ENCODE measurements at places on chromosomes 4 and X.

GRCh38 chr4:20172070-20172760, 79.5 kb upstream of the SLIT2 start:
- DNase-seq, result peak; percentile 37

- no peak for DNase-seq
Observed at GRCh38 chr4:52010986-52011385, 9.2 kb downstream of the LRRC66 start.

- DNase-seq, result no peak
Observed at GRCh38 chrX:42952621-42953020, 174.7 kb upstream of the PPP1R2C start.

GRCh38 chr4:7765666-7766065, 174.0 kb downstream of the AFAP1 start:
- DNase-seq, result no peak

DNA sequence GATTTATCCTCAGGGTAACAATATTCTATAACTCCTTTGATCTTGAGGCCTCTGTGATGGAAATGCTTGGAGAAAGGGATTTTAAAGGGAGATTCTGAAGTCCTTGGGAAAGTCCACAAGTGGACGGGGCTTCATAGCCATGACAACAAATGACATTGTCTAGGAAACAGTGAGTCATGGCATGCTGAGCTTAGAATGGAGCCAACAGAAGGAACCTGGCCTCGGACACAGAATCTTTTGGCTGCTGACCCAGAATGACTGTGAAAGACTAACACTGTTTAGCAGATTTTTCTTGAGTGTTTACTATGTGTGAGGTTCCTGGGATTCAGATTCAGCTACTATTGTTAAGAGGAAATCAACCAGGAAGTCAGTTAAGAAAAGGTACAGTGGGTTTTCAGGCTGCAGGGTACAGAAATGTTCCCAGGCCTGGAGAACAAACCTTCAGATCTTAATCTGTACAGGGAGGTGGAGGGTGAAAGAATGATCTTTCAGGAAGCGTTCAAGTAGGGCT, 18.1 kb upstream of the CXCL2 start:
- DNase-seq, result peak; percentile 97

DNA sequence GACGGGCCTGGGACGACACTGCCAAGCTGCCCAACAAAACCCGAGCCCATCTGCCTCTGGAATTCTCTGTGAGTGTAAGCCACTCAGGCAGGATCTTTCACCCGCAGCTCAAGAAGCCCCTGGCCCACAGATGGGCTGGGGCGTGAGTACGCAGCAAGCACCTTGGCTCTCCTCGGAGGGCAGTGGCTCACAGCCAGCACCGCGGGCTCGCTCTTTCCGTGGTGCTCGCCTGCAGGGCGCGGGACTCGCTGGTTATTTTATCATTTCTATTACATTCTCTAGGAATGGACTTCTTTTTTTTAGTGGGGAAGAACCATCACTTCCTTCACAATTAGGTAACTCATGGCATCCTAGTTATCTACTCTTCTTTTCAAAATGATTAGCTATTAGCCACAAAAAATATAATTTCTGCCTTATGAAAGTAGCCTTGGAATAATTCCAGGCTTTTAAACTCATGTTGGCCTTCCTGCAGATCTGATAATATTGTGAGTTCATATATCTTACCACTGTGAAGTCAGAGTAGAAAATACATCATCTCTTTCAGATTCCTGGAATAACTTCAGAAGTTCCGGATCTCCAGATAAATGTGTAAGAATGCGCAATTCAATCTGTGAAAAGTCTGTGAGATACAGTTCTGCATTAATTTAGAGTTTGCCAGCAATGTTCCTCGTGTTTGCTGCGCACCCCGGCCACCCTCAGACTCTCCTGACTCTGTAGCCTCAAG, 68.6 kb downstream of the NAT8L start:
- DNase-seq, result no peak

- no peak for DNase-seq
Observed at GRCh38 chr4:116499-116898, 7.8 kb upstream of the ZNF718 start.

GRCh38 chr4:16157609-16158503, 68.4 kb downstream of the TAPT1 start:
- DNase-seq, result no peak

DNA sequence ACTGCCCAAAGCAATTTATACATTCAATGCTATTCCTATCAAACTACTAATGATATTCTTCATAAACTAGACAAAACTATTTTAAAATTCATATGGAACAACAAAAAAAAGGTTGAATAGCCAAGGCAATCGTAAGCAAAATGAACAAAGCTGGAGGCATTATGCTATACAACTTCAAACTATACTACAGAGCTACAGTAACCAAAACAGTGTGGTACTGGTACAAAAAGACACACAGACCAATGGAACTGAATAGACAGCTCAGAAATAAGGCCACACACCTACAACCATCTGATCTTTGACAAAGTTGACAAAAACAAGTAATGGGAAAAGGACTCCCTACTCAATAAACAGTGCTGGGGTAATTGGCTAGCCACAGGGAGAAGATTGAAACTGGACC, 67.0 kb downstream of the FGF16 start:
- no peak for DNase-seq

GRCh38 chr4:180587379-180587778, 1655.8 kb upstream of the TENM3 start:
- no peak for DNase-seq

GRCh38 chr4:182250446-182250845, 7.2 kb downstream of the TENM3 start:
- DNase-seq, result no peak

DNA sequence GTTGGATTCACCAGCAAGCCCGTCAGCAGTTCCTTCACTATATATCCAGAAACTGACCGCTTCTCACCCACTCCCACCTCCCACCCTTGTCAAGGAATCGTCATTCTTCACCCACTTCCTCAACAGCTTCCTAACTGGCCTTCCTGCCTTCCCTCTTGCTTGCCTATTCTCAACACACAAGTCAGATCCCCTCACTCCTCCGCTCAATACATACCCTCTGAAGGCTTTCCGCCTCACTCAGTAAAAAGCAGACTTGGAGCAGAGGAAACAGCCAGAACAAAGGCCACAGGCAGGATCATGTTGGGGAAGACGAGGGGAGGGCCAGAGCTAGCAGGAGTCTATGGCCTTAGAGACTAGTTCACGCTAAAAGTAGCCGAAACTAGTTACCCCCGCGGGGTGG, 23.7 kb downstream of the RWDD4 start:
- no peak for DNase-seq

DNA sequence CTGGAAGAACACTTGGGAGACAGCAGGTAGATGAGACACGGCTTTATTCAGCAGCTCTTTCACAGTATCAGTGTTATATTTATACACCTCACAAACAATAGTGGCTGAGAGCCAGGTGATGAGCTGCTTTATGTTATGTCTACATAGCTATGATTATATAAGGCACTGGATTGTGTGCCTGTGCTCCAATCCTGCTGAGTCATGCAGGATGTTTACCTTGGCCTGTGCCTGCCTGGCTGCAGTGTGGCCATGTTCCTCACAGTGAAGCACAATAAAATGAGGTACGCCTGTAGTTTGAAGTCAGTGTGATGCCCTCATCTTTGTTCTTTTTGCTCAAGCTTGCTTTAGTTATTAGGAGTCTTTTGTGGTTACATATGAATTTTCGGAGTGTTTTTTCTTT, 31.3 kb downstream of the CXCL13 start:
- peak; percentile 42 for DNase-seq

DNA sequence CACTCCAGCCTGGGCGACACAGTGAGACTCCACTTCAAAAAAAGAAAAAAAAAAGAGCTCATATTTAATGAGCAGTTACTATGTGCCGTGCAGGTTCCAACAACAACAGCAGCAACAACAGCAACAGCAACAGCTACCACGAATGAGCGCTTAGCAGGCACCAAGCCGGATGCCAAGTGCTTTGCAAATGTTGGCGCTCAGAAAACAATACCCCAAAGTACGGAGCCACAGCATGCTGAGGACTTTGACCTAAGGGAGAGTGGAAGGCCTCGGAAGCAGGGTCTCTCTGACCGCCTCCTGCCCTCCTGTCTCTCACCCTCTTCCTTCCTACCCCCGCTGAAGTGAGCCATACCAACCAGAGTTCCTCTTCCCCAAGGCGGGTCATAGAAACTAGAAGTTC, 102.2 kb upstream of the AFAP1 start:
- no peak for DNase-seq

DNA sequence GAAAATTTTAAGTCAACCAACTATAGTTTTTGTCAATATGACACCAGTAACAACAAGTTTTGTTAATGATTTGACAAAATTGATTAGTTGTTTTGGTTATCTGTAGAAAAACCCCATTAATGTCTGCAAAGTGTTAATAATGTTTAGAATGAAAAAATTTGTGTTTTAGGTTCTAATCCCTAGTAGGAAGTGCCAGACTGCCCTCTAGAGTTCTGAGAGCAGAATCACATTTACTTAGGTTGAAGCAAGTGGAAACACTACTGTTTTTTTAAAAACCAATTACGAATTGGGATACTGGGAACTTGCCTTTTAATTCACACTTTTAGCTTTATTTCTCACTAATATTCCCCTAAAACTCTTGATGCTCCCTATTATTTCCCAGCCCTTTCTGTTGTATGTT, 101.1 kb upstream of the CYLC1 start:
- no peak for DNase-seq

- DNase-seq, result peak; percentile 38
Observed at GRCh38 chr4:74206088-74206825, 48.3 kb downstream of the MTHFD2L start.

DNA sequence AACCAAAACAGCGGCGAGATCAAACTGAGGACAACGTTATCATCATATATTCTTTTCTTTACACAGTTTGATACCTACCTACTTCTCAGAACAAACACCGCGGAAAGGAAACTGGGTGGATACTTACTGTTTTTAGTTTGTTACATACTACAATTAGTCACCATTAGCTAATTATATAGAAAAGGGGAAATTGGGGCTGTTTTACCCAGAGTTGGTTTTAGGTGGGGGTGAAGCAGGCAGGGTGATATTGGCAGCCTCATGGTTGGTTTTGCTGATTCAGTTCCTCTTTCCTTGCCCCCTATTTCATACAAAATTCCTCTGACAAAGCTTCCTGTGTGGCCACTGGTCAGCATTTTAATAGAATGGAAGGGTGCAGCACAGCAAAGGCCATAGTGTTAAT, 77.8 kb downstream of the SORBS2 start:
- DNase-seq, result no peak

DNA sequence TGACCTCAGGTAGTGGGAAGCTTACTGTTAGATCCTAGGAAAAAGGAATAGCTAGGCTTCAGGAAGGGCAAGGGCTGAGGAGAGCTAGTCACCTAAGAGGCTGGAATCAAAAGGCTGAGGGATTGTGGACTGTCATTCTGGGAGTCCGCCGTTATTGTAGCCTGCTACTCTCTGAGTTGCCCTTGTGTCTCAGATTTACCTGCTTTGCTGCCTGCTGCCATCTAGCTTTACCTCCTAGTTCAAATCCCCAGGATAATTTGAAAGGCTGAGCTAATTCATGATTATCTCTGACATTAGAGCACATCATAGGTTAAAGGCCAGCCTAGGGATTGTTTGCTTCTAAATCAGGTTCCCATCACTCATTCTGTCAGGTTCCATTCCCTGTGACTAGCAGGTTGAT, 120.2 kb downstream of the FHIP1A start:
- no peak for DNase-seq

DNA sequence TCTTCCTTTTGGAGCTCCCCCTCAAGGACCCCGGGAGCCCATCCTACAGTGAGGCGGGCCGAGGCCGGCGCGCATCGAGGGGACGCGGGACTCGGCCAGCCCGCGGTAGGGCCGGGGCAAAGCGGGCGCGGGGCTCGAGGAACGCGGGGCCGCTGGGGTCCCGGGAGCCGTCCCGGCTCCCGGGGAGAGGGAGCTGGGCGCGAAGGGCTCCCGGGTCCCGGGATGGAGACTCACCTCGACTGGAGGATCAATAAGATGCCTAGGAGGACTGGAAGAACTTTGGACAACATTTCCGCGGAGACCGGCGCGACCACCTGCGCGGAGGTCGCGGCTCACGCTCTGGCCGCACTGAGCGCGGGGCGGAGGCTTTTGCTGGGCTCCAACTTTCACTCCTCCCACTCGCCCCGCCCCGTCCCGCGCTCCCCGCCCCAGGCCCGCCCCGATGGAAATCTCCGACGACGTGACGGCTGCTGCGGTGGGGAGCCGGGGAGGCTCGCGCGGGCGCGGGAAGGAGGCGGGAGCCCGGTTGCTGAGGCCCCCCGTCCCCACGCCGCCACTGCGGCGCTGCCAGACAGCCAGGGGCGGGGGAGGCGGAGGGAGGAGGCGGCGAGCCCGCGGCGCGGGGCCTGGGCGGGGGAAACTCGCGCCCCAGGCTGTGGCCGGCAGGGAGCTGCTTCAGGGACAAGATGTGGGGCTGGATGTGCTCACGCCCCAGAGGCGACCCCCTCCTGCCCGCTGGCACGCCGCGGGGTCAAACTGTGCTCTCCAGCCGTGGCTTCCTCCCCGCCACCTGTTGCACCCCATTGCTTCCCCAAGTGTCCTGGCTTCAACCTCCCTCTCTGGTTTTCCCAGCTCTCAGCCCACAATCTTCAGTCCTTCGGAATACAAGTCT, at the start of gene GABRE:
TSS of gene GABRE (minus strand) at position 341 of the 892 bp plus-strand sequence. CDS start at position 290, 51 bp downstream.
- DNase-seq, result peak; percentile 30

DNA sequence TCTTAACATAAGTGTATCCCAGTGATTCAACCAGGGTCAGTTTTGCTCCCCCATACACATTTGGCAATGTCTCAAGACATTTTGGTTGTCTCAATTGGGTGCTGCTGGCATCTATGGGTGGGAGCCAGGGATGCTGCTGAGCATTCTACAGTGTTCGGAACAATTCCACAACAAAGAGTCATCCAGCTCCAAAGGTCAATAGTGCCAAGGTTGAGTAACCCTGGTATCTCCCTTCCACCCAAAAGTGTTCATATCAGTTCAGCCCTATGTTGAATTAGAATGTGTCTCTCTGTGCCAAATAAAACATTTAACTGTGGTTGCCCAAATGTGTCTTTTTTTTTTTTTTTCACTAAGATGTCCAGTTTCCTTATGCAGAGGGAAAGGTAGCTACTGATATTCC, 129.4 kb upstream of the RAI2 start:
- no peak for DNase-seq

- DNase-seq, result no peak
Observed at GRCh38 chr4:76275486-76276124, 24.1 kb downstream of the FAM47E start.

DNA sequence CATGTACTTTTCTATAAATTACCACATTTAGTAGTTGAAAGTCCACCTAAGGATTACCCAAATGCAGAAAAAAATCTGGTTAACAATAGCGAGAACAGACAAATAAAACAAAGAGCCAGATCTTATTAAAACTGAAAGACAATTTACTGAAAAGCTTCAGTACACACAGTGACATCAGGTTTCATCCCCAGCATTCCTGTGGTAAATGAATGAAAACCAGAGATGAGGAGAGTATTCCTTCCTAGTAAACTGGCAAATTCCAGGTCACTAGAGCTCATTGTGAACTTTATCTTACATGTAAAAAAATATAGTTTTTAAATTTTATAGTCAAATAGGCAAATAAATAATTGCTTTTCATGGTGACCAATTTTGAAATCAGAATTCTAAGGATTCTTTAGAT, 1290.5 kb downstream of the ADGRL3 start:
- no peak for DNase-seq

DNA sequence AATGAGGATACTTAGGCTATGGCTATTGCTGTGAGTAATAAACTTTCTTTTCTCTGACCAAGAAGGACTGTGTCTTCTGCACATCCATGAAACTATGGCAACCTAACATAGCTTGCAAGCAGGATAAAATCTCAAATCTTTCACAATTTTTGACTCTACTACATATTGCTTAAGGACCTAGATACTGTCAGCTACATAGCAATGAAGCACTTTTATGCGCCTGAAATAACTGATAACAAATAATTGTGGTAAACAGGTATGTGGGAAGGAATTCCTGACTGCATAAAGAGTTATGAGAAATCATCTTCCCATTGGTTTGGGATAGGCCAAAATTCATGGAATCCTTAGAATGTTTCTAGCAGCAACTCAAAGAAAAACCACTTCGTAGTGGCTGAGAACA, 41.2 kb upstream of the PDGFC start:
- peak; percentile 16 for DNase-seq

Data from fibroblast of gingiva (primary cell).